ENCODE measurements at places on chromosomes 11 and 22.

DNA sequence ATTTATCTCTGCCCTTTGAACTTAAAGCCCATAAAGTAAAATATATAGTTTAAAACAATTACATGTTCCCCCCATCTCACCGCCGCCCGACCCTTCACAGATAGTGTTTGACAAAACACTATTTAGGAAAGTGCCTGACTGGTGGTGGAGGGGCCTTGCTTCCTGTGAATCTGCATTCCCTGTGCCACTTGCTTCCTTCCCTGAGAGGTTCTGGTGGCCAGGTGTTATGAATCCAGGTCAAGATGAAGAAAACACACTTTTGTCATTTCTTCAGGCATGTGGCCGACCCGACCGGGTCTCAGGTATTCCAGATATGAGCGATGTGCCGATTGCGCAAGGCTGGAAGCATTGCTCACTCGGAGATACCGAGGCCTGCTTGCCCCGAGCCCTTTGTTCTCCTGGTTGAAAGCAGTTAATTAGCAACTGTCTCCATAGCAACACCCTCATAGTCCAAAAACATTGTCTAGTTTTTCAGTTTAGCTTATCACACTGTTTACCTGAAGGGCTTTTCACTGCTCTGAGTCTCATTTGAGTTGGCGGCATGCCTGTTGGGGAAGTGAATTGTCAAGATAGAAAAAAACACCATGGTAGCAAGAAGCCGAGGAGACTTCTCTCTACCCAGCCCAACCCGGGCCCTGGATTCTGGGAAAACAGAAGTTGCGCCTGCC lies 128.3 kb downstream of the TEAD1 start:
- peak; percentile 100 for DNase-seq

- DNase-seq, result no peak
These were observed 6.1 kb upstream of the CRYBB3 start for GRCh38 chr22:25193548-25193947.

DNA sequence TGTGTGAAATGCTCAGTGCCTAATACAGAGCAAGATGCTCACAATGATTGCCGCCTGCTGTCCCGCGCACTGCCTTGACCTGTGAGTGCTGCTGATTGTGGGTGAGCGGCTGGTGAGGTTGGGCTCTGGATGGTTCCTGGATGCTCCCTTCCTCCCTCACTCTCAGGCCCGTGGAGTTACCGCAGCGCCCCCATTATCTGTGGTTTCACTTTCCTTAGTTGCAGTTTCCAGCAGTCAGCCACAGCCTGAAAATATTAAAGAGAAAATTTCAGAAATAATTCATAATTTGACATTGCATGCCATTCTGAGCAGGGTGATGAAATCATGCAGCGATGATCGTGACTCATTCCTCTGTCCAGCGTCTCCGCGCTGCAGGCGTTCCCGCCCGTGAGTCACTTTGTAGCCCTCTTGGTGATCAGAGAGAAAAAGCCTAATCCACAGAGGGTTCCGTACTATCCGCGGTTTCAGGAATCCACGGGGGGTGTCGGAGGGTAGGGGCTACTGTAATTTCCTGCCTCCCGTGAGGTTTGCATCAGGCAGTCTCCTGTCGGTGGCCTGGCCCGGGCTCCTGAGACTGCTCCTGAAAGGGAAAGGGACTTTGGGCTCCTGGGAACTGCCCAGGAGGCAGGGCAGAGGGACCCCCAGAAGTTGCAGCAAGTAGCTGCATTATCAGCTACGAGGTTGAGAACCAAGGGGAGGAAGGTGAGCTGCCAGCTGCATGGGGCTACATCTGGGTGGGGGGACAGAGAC lies 10.6 kb downstream of the RPL3 start:
- no peak for DNase-seq

- DNase-seq, result peak; percentile 20
These were observed 1.0 kb downstream of the PAX6 start for GRCh38 chr11:31809857-31810778.

- no peak for DNase-seq
These were observed 17.0 kb downstream of the DIXDC1 start for GRCh38 chr11:111954154-111954553.

DNA sequence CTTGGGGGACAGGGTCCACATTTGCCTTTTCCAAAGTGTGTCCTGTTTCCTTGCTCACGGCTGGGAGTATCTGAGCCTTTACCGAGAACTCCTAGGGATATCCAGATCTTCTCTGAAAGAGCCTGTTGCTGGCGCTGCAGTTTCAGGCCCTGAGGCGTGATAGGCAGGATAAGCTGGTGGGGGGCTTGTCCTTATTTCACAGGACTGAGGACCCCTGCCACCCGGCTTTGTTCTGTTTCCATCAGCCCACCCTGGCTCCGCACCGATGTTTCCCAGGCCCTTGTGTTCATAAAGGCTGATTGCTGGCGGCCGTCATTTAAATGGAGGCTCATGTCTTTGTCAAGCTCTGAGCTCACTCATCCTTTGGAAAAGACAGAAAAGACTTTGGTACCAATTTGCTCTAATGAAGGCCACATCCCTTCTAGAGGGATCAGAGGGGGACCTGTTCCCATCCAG lies 9.4 kb upstream of the NPTXR start:
- no peak for DNase-seq

- no peak for DNase-seq
These were observed 68.7 kb downstream of the WT1 start for GRCh38 chr11:32366666-32367065.

DNA sequence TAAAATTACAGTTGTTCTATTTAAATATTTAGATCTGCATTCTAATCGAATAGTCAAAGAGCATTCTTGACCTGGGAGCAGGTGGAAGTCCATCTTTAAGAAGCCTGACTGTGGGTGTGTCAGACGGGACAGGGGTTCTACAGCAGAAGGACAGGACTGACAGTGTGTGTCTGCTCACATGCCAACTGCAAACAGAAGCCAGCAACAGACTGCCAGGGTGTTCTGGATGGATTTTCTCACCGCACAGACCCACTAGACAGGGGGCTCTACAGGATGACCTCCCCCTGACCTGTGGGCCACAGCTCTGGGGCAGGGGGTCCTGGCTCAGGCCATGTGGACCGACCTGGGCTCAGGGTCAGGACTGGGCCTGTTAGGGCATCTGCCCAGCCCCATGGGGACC lies 22.8 kb upstream of the NAP1L4 start:
- DNase-seq, result no peak

DNA sequence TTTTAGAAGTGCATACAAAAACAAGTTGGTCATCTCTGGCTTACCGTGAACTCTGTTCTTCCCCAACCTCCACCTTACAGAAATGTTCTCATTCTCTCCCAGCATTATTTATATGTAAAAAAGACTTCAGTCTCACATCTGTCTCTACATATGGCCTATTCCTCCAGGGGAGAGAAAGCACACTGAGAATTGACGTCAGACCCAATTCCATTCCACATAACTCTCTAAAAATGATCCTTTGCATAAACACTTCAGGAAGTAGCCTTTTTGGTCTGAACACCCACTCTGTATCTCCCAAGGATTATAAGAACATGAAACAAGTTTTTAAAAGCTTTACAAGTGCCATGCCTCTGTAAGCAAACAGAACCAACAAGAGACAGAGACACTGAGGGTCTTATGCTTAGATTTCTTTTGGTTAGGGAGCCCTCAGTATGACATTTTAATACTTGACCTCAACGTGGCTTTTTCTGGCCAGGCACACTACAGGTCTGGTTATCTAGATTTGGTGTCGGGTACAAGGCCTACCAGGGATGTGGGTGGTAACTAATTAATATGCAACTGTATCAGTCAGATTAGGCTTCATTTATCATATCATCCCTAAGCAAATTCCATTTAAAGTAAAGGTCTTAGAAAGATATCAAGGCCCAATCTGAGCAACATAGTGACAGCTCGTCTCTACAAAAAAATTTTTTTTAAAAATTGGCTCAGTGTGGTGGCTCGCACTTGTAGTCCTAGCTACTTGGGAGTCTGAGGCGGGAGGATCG lies 48.5 kb upstream of the PPP2R1B start:
- DNase-seq, result no peak

DNA sequence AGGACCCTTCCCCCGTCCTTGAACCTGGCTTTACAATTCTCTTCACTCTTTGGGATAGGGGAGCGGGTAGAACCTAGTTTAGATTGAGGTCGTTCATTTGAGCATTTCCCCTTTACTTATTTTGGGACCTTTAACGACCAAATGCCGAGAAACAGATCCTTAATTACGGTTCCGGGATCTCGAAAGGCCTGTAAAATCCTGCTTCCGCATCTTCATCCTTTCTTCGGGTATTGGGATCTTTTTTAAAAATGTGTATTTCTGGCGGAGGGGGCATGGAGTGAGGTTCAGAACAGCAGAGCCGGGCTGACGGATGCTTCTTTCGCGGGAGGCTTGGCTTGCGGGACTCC lies 395 bp upstream of the HIPK3 start:
- no peak for DNase-seq

- DNase-seq, result no peak
These were observed 379.1 kb downstream of the BRD1 start for GRCh38 chr22:49448526-49448925.

GRCh38 chr11:43130616-43131015 lies 181.2 kb upstream of the API5 start:
- no peak for DNase-seq

DNA sequence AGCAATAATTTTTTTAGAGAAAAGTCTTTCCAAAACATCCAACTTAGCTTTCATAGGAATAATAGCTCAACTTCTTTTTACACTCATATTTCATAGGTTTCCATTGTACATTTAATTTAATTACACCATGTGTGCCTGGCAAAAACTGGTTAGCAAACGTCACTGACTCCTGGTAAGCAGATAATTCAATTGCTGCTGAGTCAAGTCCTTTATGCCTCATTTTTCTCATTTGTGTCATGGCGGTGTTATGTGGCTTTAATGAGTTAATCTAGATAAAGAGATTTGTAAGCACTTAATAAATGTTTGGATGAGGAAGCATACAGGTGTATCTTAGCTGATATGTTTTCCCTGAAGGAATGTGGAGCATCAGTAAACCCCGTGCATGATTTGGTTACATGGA lies 41.2 kb upstream of the PAK1 start:
- DNase-seq, result no peak

GRCh38 chr11:112620621-112621394 lies 340.4 kb upstream of the NCAM1 start:
- no peak for DNase-seq

- DNase-seq, result peak; percentile 63
These were observed 33.3 kb upstream of the NNMT start for GRCh38 chr11:114262681-114263512.

- DNase-seq, result no peak
These were observed 26.6 kb downstream of the NF2 start for GRCh38 chr22:29629903-29630516.

Data from DMS79 treated with DMSO at 0.1 percent for 48 hours (cell line).